Stimulated activated CD4-positive, alpha-beta T cell treated with anti-CD3 and anti-CD28 coated beads, Interleukin-2, amount 100 ng/mL, for 24 hours (primary cell): ENCODE measurements at places on chromosomes 12 and 14.
A peak's percentile ranks its signal among the peaks of the same experiment; 100 is the strongest.

- DNase-seq = no peak
Measured at GRCh38 chr12:1474574-1475153, 119.7 kb downstream of the FBXL14 start.

GRCh38 chr12:26278266-26278665, 82.9 kb downstream of the SSPN start:
- no peak for DNase-seq

GRCh38 chr12:32497864-32498263, 98.5 kb downstream of the FGD4 start:
- no peak for DNase-seq

GRCh38 chr12:45730348-45731189, 1.1 kb downstream of the ARID2 start:
- peak; percentile 59 for DNase-seq

DNA sequence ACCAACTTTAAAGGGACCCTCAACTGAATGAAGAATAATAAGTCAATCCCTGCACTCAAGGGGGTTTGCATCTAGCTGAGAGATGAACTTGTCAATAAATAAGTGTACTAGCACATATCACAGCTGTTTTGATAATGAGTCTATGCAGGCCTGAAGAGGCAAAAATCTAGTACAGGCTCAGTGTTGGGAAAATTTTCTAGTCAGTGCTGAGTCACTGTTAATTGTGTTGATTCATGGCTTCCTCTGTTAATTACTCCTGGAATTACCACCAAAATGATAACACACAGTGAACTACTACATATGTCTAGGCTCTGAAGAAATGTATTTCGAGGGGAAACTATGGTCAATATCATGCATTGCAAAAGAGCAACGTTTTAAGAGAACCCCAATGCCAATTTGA, 18.9 kb downstream of the SNRPF start:
- no peak for DNase-seq

- no peak for DNase-seq
Measured at GRCh38 chr12:3998968-3999792, 126.0 kb upstream of the PARP11 start.

DNA sequence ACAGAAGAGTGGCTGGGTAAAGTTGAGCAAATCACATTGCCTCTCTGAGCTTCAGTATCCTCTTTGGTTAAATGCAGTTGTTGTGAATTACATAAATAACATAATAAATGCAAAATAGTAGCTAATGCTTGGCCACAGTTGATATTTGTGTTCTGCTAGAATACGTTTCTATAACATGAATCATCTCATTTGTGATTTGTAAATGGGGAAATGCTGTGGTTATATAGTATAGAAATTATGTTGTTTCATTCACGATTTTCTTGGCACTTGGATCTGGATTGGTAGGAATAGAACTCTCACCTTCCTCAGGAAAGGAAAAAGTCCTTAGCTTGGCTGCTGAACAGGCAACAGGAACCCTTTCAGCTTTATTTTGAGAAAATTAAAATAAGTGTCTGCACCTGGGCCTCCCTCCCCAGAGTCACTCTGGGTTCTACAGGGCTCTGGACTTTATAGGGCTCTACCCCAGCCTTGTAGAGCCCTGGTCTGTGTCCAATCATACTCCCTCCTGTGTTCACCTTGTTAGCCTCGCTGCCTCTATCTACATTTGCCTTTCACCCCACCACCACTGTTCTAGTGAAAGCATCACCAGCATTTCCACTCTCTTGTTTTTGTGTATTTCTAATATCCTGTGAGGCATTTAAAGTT, 107.7 kb upstream of the BCAT1 start:
- DNase-seq = no peak

GRCh38 chr14:89397569-89398230, 19.3 kb downstream of the FOXN3 start:
- no peak for DNase-seq

- DNase-seq = no peak
Measured at GRCh38 chr14:95549656-95550585, 15.1 kb downstream of the GLRX5 start.

- no peak for DNase-seq
Measured at GRCh38 chr12:62599854-62600437, 133.3 kb downstream of the MON2 start.

- DNase-seq = no peak
Measured at GRCh38 chr14:58198086-58198485, 1.9 kb upstream of the ACTR10 start.

GRCh38 chr14:23513005-23513817, 38.4 kb downstream of the ZFHX2 start:
- DNase-seq = no peak

GRCh38 chr12:105451211-105451610, 120.7 kb downstream of the C12orf75 start:
- no peak for DNase-seq

GRCh38 chr12:105384916-105385535, 54.5 kb downstream of the C12orf75 start:
- DNase-seq = no peak

GRCh38 chr12:109443794-109444193, 33.3 kb downstream of the KCTD10 start:
- no peak for DNase-seq

- DNase-seq = no peak
Measured at GRCh38 chr12:69627501-69627900, 16.8 kb upstream of the LRRC10 start.

DNA sequence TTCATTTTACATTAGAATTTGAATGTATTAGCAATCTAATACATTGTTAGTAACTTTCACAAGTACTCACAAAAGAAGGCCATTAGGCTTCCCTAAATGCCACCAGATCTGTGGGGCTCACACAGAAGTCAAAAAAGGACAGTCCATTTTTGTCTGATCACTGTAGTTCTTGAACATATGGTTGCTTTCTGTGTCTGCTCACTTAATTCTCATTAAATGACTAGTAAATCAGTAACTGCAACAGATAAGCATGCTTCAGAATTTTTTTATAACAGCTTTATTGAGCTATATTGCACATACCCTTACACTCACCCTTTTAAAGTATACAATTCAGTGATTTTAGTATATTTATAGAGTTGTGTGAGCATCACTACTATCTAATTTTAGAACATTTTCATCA, 71.4 kb downstream of the DENND5B start:
- DNase-seq = no peak

- no peak for DNase-seq
Measured at GRCh38 chr12:51922762-51923505, 15.6 kb downstream of the ACVRL1 start.

GRCh38 chr14:25009891-25010290, 40.1 kb downstream of the STXBP6 start:
- DNase-seq = no peak
